Thymus (tissue), 14 donors: ENCODE measurements at places on chromosomes 3 and 15.
A peak's percentile ranks its signal among the peaks of the same experiment; 100 is the strongest.

- H3K4me3 ChIP-seq, result no peak overlapping the region
- H3K27ac ChIP-seq, result no peak overlapping the region
- no peaks in the 10 kb centered on the region for H3K27me3 ChIP-seq
- no peaks in the 10 kb centered on the region for H3K4me1 ChIP-seq
- DNase-seq, result no peak
Observed at GRCh38 chr15:57534281-57534680, 57.4 kb upstream of the MYZAP start.

GRCh38 chr3:112327371-112327951, 5.5 kb upstream of the CD200 start:
- H3K4me1 ChIP-seq, result no peaks in the 10 kb centered on the region
- H3K4me3 ChIP-seq, result no peak overlapping the region
- no peaks in the 10 kb centered on the region for H3K36me3 ChIP-seq
- peak; percentile 82 for DNase-seq
- no peaks in the 10 kb centered on the region for H3K27me3 ChIP-seq
- no peak overlapping the region for H3K27ac ChIP-seq

GRCh38 chr3:99430348-99431134, 207.9 kb upstream of the COL8A1 start:
- H3K27ac ChIP-seq, result no peak overlapping the region
- DNase-seq, result no peak
- H3K36me3 ChIP-seq, result no peaks in the 10 kb centered on the region
- H3K4me3 ChIP-seq, result no peak overlapping the region
- no peaks in the 10 kb centered on the region for H3K27me3 ChIP-seq

GRCh38 chr3:21705769-21706168, 45.2 kb downstream of the ZNF385D start:
- H3K4me3 ChIP-seq, result no peak overlapping the region
- DNase-seq, result no peak
- H3K36me3 ChIP-seq, result no peaks in the 10 kb centered on the region
- no peak overlapping the region for H3K27ac ChIP-seq
- no peaks in the 10 kb centered on the region for H3K27me3 ChIP-seq

- no peaks in the 10 kb centered on the region for H3K27me3 ChIP-seq
- H3K4me3 ChIP-seq, result no peak overlapping the region
- H3K4me1 ChIP-seq, result no peaks in the 10 kb centered on the region
Observed at GRCh38 chr15:35777061-35777460, 231.1 kb upstream of the DPH6 start.

DNA sequence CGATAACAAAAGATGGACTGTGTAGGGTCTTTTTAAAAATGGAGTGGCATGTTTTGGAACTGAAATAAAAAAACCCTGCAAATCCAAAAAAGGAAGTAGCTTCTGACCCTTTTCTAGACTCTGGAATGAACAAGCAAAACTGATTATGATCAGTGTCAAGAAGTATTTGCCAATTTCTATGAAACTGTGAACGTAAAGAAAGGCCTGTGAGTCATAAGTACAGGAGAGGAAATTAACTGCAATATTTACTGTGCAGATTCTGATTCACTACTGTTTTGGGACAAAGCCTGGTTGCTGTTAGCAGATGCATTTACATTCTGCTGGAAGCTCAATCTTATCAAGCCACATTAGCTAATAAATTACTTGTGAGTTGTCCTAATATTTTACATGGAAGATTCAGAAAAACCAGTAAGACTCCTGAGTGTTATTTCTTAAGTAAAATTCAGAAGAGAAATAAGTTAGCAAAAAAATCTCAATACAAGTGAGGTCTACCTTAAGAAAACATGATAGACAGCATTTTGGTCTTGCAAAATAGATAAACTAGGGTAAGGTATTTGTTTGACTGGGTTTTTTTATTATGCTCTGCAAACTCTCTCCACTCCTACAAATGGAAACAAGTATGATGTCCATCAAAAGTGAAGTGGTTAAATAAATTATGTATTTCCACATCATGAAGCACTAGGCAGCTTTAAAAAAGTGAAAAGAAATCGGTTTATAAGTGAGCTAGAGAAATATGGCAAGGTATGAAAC, 90.2 kb upstream of the LMOD3 start:
- H3K36me3 ChIP-seq, result peaks cover 10% of the 10 kb centered on the region
- H3K27ac ChIP-seq, result no peak overlapping the region
- no peaks in the 10 kb centered on the region for H3K4me1 ChIP-seq
- H3K4me3 ChIP-seq, result no peak overlapping the region
- no peaks in the 10 kb centered on the region for H3K27me3 ChIP-seq
- no peak for DNase-seq

DNA sequence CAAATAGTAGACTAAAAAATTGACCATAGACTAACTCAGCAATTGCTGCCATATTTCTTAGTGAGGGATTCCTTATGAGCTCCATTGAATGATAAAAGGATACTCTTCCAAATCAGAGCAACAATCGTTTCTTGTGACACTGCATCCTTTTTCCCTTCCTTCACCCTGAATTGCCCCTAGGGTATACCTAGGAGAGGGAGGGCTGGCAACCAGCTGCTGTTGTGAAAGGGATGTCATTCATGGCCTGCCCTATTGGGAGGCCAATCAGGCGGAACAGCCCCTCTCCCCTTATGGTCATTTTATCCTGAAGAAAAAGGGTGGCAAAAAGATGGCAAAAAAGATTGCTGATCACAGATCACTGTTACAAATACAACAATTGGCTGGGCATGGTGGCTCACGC, 26.3 kb downstream of the B3GNT5 start:
- no peaks in the 10 kb centered on the region for H3K4me1 ChIP-seq
- H3K36me3 ChIP-seq, result no peaks in the 10 kb centered on the region

- H3K4me1 ChIP-seq, result no peaks in the 10 kb centered on the region
- H3K36me3 ChIP-seq, result no peaks in the 10 kb centered on the region
- DNase-seq, result no peak
- H3K27ac ChIP-seq, result no peak overlapping the region
Observed at GRCh38 chr3:68817243-68817642, 115.1 kb downstream of the TAFA4 start.

- no peaks in the 10 kb centered on the region for H3K4me1 ChIP-seq
- H3K27ac ChIP-seq, result no peak overlapping the region
- H3K27me3 ChIP-seq, result no peaks in the 10 kb centered on the region
- no peak overlapping the region for H3K4me3 ChIP-seq
- no peak for DNase-seq
Observed at GRCh38 chr3:149479621-149480325, 5.3 kb downstream of the TM4SF4 start.

DNA sequence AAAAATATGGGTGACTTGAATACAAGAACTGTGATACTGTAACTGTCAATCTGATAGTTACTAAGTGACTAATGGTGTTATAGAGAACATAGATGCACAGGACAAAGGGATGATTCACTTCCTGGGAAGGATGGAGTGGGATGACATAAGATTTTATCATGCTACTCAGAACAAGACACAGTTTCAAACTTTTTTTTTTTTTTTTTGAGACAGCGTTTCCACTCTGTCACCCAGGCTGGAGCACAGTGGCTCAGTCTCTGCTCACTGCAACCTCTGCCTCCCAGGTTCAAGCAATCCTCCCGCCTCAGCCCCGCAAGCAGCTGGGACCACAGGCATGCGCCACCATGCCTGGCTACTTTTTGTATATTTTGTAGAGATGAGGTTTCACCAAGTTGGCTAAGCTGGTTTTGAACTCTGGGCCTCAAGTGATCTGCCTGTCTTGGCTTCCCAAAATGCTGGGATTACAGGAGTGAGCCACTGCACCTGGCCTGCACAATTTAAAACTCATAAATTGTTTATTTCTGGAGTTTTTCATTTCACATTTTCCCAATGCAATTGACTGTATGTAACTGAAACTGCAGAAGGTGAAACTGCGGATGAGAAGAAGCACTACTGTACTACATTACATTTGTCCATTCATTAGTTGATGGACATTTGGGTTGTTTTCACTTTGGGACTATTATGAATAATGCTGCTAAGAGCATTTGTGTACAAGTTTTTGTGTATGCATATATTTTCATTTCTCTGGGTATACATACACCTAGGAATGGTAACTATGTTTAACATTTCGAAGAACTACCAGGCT, 40.6 kb downstream of the ADIPOQ start:
- no peak overlapping the region for H3K4me3 ChIP-seq
- no peaks in the 10 kb centered on the region for H3K27me3 ChIP-seq
- no peaks in the 10 kb centered on the region for H3K36me3 ChIP-seq
- H3K27ac ChIP-seq, result no peak overlapping the region
- DNase-seq, result no peak

- H3K27me3 ChIP-seq, result no peaks in the 10 kb centered on the region
- DNase-seq, result no peak
- no peaks in the 10 kb centered on the region for H3K36me3 ChIP-seq
- H3K4me3 ChIP-seq, result no peak overlapping the region
Observed at GRCh38 chr3:113890256-113890900, 51.8 kb downstream of the GRAMD1C start.

DNA sequence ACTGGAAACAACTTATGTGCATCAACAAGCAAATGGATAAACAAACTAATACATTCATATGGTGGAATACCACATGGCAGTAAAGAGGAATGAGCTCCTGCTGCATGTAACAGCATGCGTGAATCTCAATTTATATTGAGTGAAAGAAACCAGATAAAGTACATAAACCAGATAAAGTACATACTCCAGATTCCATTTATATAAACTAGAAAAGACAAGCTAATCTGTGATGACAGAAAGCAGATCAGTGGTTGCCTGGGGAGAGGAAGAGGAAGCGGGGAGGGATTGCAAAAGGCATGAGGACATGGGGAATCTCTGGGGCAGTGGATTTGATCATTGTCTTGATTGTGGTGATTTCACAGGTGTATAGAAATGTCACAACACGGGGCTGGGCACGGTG, 34.2 kb downstream of the LIMD1 start:
- H3K27me3 ChIP-seq, result no peaks in the 10 kb centered on the region
- peaks cover 6% of the 10 kb centered on the region for H3K36me3 ChIP-seq
- DNase-seq, result no peak
- H3K27ac ChIP-seq, result no peak overlapping the region
- peaks cover 16% of the 10 kb centered on the region for H3K4me1 ChIP-seq

DNA sequence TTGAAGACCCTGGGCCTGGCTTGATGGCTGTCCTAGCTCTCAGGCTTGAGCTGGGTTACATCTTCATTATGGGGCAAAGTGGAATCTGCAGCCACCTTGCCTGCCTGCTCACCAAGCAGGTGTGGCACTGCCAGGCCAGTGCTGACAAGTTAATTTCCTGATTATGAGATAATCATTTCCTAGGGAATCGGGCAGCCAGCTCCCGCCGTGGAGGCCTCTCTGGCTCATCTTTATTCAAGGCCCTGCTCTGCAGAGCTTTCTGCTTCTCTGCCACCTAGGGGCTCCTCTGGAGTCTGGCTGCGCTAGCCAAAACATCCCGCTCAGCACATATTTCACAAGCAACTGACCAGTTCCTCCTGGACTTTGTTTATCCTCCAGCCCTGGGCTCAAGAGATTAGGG, 9.9 kb downstream of the LOXL1 start:
- DNase-seq, result no peak
- H3K36me3 ChIP-seq, result no peaks in the 10 kb centered on the region
- no peaks in the 10 kb centered on the region for H3K27me3 ChIP-seq
- H3K4me1 ChIP-seq, result no peaks in the 10 kb centered on the region
